ENCODE measurements at places on chromosomes 13 and 19.

DNA sequence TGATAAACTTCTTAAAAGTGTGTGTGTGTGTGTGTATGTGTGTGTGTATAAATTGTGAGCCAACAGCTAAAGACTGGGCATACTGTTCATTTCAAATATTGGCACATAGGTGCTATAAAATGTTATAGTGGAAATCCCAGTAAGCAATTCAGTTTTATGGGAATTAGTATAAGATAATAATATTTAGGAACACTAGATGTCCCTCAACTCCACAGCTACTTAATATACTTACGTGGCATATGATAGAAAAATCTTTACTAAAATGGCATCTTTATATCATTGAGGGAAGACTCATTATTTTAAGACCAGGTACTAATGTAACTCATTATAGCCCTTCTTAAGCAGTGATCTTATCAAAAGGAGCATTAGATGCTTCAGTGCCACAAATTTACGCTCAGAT lies 266.2 kb downstream of the MAB21L1 start:
- no peak for DNase-seq

DNA sequence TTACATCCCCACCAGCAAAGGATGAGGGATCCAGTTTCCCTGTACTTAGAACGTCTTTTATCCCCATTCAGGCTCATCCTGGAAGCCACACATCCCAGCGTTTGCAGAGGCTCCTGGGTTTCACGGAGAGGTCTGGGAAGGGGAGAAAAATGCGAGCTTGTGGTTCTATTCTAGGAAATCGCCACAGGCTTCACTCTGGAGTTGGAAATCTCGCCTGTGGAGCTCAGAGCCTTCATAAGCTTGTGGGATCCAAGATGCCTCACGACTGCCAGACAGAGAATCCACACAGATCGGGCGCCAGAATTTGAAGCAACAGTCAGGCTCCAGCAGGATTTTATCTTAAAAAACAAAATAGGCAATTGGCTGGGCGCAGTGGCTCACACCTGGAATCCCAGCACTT lies 157.9 kb downstream of the PTPRS start:
- no peak for DNase-seq

DNA sequence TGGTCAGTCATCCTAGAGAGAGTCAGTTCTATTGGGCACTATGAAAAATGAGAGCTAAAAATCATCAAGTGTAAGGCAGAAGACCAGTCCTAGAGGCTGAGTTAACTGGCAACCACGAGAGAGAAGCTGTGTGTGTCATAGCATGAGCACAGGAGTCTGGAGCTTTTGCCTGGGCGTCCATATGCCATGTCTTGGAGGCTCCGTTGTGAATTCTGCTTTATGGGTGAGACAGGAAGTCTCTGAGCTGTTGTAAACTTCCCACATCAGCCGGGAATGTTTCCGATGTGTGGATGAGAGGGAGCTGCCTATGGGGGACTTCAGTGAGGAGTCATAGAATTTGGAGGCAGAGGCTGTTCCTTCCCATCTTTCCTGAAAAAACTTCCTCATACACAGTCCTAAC lies 120.0 kb downstream of the ITGBL1 start:
- DNase-seq: no peak

GRCh38 chr13:24613755-24614154 lies 66.5 kb upstream of the ATP12A start:
- no peak for DNase-seq

DNA sequence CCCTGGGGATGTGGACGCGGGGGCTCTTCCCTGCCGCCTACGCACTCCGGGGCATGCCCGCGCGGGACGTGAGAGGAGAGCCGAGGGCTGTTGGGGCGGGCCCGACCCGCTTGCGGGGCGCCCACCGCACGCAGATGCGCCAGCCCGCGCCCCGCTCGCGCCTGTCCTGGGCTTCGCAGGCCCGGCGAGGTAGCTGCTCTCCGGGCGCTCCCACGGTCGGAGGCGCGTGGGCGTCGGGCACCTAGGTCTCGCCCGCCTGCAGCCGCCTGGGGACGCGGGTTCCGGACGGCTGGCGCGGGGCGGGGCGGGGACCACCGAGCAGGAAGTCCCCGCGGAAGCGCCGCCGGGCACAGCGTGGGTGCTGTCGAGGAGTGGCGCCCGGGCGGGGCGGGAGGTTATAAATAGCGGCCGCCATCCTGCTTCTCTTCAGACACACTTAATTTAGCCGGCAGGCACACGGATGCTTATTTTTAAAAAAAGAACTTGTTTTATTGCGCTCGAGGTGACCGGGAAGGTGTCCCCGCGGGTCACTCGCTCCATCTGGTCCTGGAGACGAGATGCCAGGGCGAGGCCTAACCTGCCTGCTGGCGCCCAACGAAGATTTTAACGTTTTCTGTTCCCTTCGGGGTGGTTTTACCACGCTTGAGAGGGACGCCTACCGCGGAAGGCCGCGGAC lies 561 bp upstream of the GJA3 start:
- DNase-seq: no peak

DNA sequence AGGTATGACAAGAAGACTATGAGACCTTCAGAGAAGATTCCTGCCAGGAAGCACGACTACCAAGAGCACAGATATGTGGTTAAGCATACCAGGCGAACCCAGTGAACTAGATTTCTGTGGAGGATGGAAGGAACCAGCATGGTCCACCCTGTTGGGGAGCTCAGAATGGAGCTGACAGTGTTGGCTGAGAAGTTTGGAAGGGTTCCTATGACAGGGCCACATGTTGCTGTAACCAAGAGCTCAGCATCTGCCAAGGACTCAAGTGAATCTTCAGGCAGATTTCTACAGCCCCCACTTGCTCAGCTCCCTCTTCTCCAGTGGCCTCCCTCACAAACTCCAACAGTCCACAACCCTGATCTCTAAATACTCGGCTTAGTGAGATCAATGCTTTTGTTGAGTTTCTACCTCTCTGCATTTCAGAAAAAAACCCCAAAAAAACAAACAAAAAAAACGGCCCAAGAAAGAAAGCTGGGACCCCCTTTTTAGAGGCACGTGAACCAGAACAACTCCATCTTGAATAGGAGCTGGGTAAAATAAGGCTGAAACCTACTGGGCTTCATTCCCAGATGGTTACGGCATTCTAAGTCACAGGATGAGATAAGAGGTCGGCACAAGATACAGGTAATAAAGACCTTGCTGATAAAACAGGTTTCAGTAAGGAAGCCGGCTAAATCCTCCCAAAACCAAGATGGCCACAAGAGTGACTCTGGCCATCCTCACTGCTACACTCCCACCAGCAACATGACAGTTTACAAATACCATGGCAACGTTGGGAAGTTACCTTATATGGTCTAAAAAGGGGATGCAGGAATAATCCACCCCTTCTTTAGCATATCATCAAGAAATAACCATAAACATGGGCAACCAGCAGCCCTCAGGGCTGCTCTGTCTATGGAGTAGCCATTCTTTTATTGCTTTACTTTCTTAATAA lies 691.1 kb downstream of the UQCRFS1 start:
- no peak for DNase-seq

DNA sequence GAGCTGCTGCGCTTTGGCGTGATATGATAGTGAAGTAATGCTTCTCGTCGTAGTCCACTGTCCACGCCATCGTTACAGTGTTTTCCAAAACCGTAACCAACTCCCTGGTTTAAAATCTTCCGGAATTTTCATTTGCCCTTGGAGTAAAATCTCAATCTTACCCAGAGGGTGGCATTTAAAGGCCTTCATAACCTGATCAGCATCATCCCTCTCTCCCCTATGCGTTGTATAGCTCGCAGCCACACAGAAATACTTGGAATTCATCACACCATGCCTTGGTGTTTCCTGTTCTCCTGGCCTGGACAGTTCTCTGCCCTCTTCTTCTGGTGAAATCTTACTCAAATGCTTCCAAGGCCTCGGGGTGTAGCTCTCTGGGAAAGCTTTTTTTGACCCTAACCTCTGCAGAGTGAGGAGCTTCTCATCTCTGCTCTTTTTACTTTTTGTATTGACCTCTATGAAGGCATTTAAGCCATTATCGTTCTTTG lies 839 bp downstream of the MPHOSPH8 start:
- DNase-seq: no peak

DNA sequence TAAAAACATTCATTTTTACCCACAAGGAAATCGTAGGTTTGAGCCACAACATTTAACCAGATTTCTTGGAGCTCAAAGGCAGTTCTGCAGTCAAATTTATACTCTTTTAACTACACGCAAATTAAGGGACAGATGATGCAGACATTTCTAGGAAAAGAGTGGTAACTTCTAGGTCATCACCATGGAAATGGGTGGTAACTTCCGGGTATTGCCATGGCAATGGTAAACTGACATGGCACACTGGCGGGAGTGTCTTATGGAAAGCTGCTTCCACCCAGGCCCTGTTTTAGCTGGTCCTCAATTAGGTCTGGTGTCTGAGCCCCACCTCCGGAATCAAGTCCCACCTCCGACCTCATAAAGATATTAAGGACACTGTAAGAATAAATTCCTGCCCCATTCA lies 10.4 kb upstream of the LYPD5 start:
- no peak for DNase-seq

DNA sequence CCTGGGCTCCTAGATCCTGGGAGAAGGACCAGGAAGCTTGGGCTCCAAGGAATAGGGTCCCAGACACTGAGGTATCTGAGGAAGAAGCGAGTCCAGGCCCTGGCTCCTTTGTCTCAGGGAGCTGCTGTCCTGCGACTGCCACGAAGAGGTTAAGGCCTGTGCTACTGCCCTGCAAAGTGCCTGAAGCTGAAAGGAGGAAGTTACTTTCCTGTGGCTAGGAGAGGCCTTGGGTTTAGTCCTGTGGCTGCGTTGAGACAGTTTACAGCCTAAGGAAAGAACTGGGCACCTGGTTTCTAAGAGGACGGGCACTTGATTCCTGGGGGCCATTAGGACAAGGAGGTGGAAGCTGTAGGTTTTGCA lies 2.8 kb downstream of the MYADM start:
- DNase-seq: no peak

Measured in RCC 7860 (cell line).